ENCODE measurements at places on chromosomes 7 and 10. TPM values are rescaled to one million over a fixed set of nuclear protein-coding genes. Genes with fewer than 3 reads are reported as not detected.

The ADRB1 gene
- 0.17 TPM for total RNA-seq

The CDNF gene
- 0.34 TPM for total RNA-seq

The CTNNA3 gene
- not detected for total RNA-seq

The TRIM50 gene
- total RNA-seq, result not detected

The CUZD1 gene
- 0.45 TPM for total RNA-seq

The TLX1 gene
- total RNA-seq, result not detected

Data from bronchus fibroblast of lung (primary cell).